ENCODE measurements at places on chromosomes 7 and 10. TPM values are rescaled to one million over a fixed set of nuclear protein-coding genes. Genes with fewer than 3 reads are reported as not detected.

DNA sequence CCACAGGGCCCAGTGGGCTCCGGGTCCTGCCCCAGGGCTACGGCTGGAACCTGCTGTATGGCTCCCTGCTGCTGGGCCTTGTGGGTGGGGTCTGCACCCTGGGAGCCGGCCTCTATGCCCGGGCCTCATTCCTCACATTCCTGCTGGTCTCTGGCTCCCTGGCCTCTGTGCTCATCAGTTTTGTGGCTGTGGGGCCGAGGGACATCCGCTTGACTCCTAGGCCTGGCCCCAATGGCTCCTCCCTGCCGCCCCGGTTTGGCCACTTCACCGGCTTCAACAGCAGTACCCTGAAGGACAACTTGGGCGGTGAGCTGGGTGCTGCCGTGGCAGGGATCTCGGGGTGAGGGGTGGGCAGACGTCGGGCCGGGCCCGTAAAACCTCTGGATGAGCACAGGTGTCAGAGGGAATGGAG, 4.4 kb downstream of the SLC12A9 start:
- DNase-seq, result no peak

DNA sequence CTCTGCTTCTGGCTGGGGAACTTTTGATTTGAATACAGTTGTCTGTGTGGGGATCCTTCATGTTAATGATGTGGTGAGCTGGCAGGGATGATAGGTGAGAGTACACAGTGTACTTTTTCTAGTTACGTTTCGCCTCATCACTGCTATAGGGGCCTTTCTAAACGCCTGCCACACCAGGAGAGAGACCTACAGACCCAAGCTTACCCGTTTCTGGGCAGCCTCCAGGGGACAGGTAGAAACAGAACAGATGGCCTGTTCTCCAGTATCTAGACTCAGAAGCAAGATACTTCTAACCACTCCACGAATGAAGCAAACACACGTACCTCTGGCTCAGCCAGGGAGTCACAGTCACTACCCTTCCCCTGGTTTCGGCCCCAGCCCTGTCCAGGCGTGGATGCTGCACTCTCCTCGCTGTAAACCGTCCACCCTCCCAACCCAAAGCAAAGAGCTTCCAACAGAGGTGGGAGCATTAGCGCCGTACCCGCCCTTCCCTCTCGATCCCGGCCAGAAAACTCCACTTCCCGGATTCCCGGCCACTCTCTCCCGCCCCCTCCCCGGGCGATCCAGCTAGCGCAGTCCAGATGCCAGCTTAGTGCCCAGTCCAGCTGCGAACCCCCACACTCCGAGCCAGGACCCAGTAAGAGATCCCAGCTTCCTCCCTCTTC, 1.2 kb downstream of the CCDC6 start:
- no peak for DNase-seq

- no peak for DNase-seq
Measured at GRCh38 chr10:87079106-87079836, 15.4 kb downstream of the GLUD1 start.

DNA sequence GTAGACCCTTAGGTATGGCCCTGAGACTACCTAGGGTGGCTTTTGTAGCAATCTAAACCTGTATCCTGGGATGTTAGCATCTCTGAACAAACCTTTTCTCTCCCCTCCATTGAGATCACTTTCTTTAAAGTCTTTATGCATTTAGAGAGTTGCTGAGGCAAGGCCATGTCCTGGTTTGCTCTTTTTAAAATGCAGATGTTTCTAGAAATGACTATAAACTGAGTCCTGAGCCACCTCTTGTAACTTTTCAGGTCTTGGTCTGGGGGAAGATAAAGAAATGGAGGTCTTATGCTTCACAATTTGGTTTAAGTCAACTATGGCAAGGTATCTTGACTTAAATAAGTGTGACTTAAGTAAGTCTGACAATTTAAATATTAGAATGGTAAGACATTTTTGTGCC, 78.0 kb downstream of the AUTS2 start:
- DNase-seq, result no peak

UTF1 gene
- 0.11 TPM for polyA plus RNA-seq

DNA sequence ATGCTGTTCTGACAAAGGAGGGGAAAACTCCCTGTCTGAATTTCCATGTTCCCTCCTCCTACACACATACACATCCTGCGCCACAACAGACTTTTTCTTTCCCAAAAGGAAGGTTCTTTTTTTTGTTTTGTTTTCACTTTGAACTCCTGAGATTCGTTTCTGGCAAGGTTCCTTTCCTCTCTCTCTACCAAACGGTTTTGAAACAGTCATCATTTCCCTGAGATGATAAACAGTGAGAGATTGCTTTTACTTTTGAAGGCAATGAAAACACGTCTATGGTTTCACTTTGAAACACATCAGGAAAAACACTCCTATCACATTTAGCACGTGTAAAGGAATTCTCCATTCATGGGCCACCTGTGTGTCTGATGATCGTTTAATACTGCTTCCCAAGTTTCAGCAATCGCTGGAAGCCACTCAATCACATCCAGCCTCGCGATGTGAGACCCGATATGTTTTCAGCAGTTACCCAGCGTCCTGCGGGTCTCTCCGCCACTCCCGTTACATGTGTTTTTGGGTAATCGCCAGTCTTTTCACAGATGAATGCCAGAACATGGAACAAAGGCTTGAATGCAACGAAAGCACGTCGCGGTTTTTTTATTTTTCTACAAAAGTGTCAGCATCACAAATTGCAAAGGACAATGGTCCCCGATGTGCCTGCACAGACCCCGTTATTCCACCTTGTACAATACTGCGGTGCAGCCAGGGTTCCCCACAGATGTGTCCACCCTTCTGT, 62.8 kb upstream of the CUX1 start:
- peak; percentile 67 for DNase-seq

DNA sequence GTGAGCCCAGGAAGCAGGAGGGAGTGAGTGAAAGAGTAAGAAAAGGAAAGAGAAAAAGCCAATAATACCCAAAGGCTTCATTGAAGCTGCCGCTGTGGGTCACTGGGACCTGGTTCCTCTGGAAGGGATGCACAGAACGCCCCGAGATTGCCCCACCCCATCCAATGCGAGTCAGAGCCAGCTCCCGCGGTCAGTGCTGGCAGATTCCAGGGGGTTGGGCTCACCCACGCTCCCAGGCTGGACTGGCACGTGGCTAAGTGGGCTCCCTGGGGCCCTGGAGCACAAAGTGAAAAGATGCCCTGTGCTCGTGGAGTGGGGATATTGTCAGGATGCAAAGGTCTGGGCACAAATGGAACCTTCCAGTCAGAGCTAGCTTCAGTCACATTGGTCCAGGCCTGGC, 117.0 kb downstream of the OAT start:
- no peak for DNase-seq

GRCh38 chr10:3117486-3117885, 50.1 kb downstream of the PFKP start:
- DNase-seq, result no peak

GRCh38 chr7:92765725-92766124, 70.6 kb downstream of the CDK6 start:
- no peak for DNase-seq

All from renal pelvis (tissue), 12 donors.